Activated CD4-positive, alpha-beta T cell treated with anti-CD3 and anti-CD28 coated beads, Interleukin-2, Interleukin-6, amounts not matched to agents 100 ng/mL and 50 ng/mL, durations not matched to agents 16 hours and 8 hours (primary cell): ENCODE measurements at places on chromosomes 5 and 9.
A peak's percentile ranks its signal among the peaks of the same experiment; 100 is the strongest.

DNA sequence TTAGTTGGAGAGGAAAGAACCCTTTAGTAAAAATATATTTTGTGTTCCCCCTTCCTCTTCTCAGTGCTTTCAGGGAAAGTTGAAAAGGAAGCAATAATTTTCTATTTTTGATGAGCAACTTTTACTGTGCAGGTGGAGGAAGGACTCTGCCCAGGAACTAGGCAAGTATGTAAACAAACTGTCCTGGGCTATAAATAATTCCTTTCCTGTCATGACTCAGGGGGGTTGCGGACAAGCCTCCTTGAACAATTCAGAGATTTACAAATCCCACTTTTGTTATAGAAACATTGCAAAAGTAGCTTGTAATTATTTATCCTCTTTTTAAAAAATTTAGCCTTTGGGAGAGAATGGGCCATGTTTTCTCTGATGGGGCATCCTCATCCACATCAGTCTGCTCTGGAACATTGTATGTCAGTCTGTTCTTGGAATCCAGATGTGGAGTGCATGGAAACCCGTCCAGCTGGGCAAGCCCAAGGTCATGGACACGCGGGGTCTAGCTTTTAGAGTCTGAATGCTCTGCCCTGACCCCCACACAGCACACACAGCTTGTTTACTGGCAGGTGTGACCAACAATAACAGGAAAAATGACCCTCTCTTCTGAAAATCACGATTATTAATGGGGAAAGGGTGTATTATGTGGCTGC, 127.6 kb downstream of the GADD45G start:
- DNase-seq: no peak

DNA sequence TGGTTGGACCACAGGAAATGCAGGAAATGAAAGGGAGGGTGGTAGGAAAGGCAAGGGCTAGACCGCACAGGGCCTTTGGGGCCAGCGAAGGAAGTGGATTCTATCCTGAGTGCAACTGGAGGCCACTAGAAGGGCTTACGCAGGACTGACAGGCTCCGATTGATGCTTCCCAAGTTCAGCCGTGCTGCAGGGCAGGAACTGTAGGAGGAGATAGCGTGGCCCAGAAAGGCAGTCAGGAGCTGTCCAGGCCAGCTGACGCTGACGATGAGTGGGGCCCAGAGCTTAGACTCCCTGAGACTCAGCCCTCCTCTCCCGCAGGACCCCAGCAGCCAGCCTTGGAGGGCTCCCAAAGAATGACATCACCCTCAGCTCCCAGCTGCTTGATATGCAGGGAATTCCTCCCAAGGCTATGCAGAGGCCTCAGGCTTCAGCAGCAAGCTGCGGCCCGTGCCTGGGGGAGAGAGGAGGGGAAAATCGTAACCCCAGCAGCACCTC, 48.8 kb downstream of the KCNIP1 start:
- no peak for DNase-seq

DNA sequence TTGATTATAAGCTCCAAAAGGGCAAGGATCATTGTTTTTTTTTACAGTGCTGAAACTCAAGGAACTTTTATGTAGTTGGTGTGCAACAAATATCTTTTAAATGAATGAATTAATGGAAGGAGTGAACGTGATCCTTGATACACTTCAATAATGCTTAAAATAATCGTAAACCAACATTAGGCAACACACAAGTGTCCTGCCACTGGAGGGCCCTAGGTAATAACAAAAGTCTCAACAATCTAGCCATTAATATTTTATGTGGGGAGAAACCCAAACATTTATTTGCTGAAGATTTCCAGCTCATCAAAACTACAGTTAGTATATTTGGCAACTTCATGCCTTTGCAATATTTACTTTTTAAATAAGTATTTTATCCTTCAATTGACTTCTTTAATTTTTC, 309.0 kb upstream of the FBXL7 start:
- no peak for DNase-seq

GRCh38 chr5:167381457-167381856, 910.0 kb upstream of the WWC1 start:
- no peak for DNase-seq

- peak; percentile 20 for DNase-seq
Observed at GRCh38 chr5:175579742-175580432, 78.0 kb upstream of the HRH2 start.

DNA sequence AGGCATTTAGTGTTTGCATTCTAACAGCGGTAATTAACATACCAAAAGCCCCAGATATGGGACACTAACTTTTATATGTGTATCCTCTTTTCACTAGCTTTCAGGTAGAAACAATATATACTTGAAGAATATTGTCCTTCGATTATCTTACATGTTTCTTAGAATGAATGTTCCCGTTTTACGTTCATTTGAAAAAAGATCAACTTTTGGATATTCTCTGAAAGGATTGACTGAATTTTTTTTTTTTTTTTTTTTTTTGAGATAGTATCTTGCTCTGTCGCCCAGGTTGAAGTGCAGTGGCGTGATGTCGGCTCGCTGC, 32.2 kb upstream of the FSD1L start:
- DNase-seq: no peak

- DNase-seq: no peak
Observed at GRCh38 chr5:65246741-65247140, 235.0 kb downstream of the ADAMTS6 start.

GRCh38 chr9:95726756-95727155, 148.7 kb upstream of the ERCC6L2 start:
- DNase-seq: peak; percentile 31

DNA sequence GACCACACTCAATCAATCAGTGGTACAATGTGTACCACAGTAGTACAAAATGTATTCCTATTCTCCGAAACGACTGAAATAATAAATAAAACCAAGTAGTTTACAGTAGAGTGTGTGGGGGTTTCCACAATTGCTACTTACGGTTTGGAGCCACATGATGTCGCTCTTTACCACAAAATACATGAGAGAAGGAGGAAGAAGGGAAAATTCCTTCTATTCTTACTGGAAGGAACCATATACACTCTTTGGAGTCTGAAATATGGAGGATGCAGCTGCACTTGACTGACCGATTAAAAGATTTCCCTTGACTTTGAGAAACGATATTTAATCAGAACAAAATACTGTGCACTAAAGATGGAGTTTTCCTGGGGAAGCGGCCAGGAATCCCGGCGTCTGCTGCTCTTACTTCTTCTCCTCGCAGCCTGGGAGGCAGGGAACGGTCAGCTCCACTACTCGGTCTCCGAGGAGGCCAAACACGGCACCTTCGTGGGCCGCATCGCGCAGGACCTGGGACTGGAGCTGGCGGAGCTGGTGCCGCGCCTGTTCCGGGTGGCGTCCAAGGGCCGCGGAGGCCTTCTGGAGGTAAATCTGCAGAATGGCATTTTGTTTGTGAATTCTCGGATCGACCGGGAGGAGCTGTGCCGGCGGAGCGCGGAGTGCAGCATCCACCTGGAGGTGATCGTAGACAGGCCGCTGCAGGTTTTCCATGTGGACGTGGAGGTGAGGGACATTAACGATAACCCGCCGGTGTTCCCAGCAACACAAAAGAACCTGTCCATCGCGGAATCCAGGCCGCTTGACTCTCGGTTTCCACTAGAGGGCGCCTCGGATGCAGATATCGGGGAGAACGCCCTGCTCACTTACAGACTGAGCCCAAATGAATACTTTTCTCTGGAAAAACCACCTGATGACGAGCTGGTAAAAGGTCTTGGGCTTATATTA, at the start of gene PCDHA4:
Gene PCDHA4 (plus strand): TSS at position 235 of the 942 bp plus-strand sequence.
- peak; percentile 33 for DNase-seq

DNA sequence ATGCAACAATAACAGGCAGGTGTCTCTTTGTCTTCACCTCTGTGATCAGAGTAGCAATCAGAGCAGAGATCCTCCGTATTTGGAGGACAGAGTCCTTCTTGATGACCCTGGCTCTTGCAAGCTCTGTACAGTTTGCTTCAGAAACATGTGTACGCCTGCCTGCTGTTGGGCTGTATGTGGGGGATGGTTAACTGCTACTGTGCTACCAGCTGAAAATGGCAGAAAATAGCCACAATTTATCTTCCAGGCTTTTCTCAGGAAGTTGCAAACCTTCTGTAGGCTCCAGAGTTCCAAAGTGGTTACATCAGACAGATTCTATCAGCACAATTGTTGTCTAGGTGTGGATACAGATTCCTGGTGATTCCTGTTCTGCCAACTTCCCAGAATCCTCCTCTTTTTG, 35.5 kb downstream of the DDX46 start:
- DNase-seq: no peak

GRCh38 chr5:173015598-173016455, 32.3 kb downstream of the ATP6V0E1 start:
- no peak for DNase-seq

DNA sequence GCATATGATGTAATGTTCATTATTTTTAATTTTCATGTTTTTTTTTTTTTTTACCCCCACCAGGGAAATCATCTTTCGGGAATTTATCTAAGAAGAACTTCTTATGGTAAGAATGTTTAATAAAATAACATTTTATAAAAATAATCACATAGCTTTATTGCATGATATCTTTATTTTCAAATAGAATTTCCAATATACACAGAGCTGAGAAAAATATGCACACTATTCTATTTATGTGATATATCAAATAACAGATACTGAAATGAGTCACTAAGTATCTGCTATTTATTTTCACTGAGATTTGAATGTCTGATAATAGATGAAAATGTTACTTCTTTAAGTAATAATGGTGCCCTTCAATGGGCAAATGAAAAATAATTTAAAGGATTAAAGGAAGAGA, 1217.3 kb downstream of the MAT2B start:
- no peak for DNase-seq

GRCh38 chr5:2093859-2094615, 211.3 kb upstream of the IRX4 start:
- no peak for DNase-seq

GRCh38 chr9:124351672-124352468, 63.4 kb downstream of the PSMB7 start:
- no peak for DNase-seq

- no peak for DNase-seq
Observed at GRCh38 chr9:72542917-72543316, 21.5 kb downstream of the TMC1 start.

- DNase-seq: peak; percentile 91
Observed at GRCh38 chr9:127802576-127803443, at the start of gene FPGS. FPGS (plus strand) TSS chr9:127802882; CDS start chr9:127802925, 43 bp downstream.

DNA sequence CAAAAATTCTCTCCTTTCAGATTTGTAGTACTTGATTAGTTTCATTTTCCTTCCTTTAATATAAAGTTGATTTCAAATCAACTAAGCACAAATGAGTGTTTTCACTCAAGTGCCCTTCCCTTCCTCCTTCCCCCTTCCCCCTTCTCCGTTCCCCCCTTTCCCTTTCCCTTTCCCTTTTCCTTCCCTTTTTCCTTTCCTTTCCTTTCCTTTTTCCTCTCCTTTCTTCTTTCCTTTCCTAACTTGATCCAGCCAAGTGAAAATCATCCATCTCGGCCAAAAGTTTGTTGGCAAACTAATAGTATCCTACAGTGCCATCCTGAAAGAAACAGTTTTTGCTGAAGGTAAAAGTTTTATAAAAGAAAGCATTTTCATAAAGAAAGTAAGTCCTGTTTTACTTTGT, 85.3 kb upstream of the CD180 start:
- no peak for DNase-seq

- no peak for DNase-seq
Observed at GRCh38 chr9:135230817-135231520, 143.5 kb downstream of the OLFM1 start.

DNA sequence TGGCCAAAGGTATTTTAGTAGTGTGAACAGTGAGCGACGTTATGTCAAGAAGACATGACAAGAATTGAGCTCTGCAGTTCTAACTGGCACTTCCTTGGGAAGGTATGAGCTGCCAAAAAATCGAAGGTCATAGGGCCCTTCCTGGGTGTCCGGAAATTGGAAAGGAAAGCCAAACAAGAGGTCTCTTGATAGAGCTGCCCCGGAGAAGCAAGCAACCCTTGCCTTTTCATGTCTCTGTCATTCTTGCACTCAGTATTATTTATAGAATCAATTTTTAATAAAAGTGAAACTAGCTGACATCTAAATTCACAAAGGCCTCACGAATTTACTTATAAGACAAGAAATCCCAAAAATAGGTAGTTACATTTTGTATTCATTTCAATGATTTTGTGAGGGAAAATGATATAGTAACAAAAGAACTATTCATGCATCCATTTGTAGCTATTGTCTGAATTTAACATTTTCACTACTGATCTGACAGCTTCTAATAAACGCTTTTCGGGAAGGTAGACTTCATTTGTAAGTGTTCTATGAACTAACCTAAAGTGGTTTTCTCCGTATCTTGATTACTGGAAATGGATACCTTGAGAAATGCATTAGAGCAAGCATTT, 113.8 kb upstream of the VCAN start:
- DNase-seq: no peak

- no peak for DNase-seq
Observed at GRCh38 chr9:31715250-31715649, 669.2 kb upstream of the ACO1 start.

DNA sequence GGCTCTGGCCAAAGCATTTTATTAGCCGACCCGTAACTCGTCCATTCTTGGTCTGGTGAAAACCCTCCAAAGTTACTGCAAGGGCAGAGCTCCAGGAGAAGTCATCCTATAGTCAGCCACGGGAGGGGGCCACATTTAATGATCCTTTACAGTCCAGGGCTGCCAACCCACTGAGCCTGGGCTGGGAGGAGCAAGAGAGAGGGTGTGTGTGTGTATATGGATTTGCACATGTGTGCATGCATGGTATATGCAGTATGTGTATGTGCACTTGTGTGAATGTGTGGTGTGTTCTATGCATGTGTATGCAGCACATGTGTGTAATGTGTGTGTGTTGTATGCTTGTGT, 4.2 kb upstream of the RASGEF1C start:
- DNase-seq: no peak

DNA sequence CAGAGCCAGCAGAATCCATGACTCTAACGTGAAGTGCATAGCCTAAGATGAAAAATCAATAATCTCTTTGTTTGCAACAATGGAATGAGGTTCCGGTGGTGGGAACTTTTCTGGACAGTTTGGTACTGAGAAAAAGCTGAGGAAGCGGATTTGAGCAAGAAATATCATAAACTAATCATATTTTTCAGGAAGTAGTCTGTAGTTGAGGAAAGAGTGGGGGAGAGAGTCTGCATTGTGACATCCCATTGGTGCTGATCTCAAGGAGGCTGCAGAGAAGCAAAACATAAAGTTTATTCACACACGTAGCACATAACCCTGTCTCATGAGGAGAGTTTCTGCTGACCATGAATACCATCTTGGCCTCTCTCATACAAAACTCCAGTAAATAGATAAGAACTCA, 15.8 kb upstream of the FCHO2 start:
- no peak for DNase-seq

- DNase-seq: no peak
Observed at GRCh38 chr5:61620699-61621182, 288.7 kb downstream of the ZSWIM6 start.

DNA sequence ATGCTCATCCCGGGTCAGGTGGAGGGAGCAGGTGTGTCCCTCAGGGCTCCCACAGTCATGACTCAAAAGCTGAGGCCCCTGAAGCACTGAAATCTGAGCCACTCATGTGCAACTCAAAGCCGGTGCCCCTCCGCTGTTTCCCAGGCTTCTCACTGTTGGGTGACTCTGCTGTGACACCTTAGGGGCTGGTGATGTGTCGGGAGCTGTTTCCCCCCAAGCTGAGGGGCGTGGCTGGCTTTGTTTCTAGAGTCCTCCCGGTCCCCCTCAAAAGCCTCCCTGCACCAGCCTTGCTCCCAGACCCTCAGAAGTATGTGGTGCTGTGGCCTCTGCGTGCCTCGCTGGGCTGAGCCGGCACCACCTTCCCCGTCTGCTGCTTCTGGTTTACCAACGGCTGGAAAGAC, 39.7 kb downstream of the PLPP7 start:
- DNase-seq: no peak

- no peak for DNase-seq
Observed at GRCh38 chr9:134943836-134944235, 26.1 kb upstream of the FCN1 start.
